ENCODE measurements at places on chromosomes 1 and 21.

- no peak for DNase-seq
These were observed 23.9 kb downstream of the BTF3L4 start for GRCh38 chr1:52080014-52080415.

DNA sequence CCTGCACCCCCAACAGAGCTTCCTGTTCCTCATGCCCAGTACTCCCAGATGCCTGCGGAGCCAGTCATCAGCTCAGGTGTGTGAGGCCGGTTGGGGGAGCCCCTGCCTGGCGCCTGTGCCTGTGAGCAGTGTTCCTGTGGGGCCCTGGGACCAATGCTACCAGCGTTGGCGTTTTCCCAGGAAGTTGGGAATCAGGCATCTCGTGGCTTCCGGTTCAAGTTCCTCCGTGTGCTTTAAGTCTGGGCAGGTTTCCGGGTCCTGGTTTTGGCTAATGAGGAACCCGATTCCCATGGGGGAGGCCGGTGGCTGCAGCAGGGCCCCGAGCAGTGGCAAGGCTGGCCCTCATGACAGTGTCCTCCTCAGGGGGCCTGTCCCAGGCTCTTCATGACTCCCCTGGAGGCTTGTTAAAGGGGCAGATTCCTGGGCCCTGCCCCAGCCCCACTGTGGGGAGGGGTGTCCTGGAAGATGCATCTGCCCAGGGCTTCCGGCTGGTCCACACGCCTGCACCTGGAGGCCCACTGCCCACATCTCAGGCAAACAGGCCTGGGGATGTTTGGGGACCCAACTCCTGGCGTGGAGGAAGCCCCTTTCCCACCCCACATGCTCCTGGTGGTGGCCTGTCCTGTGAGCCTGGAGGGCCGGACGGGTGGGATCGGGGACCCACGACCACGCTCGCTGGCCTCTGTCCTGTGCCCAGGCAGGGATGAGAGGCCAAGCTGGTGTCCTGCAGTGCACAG, 26.2 kb downstream of the TP73 start:
- DNase-seq = no peak

DNA sequence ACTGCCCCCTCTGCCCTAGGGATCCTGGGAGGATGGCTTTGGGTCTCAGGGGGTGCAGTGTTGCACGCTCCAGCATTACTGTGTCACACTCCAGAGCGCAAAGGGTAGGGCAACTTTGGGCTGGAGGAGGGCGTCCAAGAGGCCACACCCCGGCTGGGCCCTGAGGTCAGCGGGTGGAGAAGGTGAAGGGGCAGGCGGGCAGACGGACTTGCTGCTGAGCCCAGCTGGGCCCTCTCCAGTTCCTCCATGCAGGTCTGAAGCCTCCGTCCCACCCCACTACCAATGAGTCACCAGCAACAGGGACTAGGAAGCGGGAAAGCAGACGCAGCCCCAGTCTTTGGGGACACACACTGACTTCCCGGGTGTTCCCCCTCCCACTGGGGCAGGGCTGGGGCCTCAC, 116.0 kb downstream of the CASZ1 start:
- DNase-seq = no peak

DNA sequence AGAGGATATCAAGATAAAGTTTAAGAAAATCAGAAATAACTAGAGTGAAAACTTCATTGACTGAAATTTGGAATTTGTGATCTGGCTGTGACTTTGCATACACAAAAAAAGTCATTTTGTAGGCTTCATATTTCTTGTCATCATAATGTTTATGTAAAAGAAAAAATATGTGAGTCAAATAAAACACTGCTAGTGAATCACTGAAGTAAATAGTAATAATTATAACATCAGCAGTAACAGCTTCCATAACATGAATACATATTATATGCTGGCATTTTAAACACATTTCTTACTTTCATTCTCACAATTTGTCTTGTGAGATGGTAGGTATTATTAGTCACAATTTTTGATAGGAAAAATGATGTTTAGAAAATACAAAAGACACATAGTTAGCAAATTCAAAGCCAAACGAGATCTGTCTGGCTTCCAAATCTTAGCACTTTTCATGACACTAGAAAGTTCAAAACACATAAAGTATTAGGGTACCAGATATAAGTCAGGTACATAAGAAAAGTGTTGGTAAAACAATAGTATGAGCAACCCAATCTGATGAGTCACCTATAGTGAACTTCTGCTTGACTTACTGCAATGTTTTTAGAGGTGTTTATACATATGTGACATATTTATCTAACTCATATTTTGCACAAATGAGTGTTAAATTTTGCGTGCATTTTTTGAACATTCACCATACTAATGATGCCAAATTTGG, 241.0 kb upstream of the SNX7 start:
- DNase-seq = no peak

GRCh38 chr1:12649971-12650421, 6.1 kb downstream of the AADACL4 start:
- peak; percentile 71 for DNase-seq

DNA sequence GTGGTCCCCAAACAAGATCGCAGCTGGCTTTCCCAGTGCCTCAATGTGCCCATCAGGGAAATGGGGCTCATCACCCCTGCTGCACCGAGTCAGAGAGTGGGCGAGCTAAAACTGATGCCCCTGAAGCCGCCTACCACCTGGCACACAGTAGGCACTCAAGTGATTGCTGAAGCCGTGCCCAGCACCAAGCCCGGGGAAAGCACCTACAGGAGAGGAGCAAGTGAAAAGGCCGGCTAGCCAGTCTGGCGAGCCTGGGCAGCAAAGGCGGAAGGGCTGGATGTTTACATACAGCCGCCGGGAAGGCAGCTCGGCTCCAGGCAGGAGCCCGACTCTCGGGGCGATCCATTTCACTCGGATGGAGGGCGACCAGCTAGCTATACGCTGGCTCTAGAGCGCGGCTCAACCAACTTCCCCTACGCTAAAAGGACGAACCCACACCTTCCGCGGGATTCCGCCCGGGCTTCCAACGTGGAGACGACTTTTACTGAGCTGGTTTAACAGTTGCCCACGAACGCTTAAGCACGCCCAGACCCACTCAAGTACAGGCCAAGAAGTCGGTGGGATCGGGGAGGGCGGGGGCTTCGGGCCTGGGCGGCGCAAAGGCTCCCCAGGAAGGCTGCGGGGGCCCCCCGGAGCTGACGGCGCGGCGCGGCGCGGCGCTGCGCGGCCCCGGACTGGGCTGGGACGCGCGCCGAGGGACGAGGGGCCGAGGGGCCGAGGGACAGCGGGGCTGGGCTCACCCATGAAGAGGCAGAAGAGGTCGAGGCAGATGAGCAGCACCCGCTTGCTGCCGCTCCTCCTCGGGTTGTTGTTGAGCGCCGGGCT, 1.0 kb downstream of the PLPP3 start:
- peak; percentile 62 for DNase-seq

GRCh38 chr1:56709269-56709880, 64.3 kb downstream of the PRKAA2 start:
- DNase-seq = peak; percentile 39

Data from brain microvascular endothelial cell (primary cell).